ENCODE measurements at places on chromosomes 2 and 18. TPM values are rescaled to one million over a fixed set of nuclear protein-coding genes. Genes with fewer than 3 reads are reported as not detected.

- DNase-seq = no peak
These were observed 79.2 kb downstream of the LIMS1 start for GRCh38 chr2:108613261-108614042.

DNA sequence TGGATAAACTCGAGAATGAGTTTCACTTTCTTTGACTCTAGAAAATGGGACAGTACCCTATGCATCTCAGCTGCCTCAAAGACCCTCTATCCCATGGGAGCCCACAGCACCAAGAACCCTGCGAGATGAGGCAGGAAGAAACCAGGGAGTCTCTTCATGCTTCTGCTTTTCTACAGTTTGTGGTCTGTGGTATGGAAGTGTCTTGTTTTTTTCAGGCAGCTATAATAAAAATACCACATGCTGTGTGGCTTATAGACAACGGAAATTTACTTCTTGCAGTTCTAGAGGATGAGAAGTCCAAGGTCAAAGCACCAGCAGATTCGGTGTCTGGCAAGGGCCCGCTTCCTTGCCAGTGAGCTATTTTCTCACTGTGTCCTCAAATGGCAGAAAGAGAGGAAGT is 257.9 kb downstream of the SUCLG1 start:
- no peak for DNase-seq

- peak; percentile 82 for DNase-seq
These were observed 60.3 kb downstream of the CACNB4 start for GRCh38 chr2:152038441-152038958.

DNA sequence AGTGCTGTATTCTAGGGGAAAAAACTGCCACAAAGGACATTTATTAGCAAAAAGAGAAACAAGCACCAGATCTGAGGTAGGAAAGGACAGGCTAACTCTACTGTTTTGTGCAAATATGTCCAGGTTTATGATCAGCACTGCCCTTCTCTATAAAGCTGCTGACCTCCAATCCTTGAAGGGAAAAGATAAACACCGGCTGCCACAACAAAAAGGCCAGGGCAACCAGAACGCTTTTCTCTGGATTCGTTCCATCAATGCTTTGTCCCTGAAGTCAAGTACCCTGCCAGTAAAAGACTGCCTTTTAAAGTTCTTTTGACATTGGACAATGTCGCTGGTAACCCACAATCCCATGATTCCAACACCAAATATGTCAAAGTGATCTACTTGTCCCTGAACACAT is 21.0 kb downstream of the SMAD2 start:
- DNase-seq = no peak

DNA sequence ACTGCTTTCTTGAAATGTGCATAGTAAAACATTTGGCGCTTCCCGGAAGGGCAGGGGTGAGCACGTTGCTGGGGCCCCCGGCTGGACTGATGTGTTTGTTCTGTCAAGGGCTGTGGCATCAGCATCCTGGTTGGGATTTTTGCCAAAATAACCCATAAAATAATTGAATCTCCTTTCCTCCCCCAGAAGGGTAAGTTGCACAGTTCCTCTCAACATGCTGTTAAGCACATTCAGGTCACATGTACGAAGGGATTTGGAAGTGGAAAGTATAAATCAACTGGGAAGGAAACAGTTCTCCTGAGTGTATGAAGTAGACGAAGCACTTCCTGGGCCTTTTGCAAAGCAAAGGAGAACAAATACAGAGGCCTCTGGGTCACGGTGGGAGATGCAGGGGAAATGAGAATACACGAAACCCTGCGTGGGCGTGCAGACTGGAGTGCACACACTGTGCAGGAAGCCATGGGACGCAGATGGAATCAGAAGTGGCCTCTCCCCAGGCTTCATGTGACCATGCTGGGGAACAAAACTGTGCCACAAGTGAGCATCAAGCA is 183.9 kb downstream of the LPIN1 start:
- no peak for DNase-seq

- DNase-seq = no peak
These were observed 52.0 kb upstream of the TRIM43 start for GRCh38 chr2:95539836-95540235.

- DNase-seq = no peak
These were observed 762.7 kb upstream of the TMEFF2 start for GRCh38 chr2:192957425-192957824.

GRCh38 chr2:42795841-42796301 is 3.5 kb upstream of the HAAO start:
- no peak for DNase-seq

DNA sequence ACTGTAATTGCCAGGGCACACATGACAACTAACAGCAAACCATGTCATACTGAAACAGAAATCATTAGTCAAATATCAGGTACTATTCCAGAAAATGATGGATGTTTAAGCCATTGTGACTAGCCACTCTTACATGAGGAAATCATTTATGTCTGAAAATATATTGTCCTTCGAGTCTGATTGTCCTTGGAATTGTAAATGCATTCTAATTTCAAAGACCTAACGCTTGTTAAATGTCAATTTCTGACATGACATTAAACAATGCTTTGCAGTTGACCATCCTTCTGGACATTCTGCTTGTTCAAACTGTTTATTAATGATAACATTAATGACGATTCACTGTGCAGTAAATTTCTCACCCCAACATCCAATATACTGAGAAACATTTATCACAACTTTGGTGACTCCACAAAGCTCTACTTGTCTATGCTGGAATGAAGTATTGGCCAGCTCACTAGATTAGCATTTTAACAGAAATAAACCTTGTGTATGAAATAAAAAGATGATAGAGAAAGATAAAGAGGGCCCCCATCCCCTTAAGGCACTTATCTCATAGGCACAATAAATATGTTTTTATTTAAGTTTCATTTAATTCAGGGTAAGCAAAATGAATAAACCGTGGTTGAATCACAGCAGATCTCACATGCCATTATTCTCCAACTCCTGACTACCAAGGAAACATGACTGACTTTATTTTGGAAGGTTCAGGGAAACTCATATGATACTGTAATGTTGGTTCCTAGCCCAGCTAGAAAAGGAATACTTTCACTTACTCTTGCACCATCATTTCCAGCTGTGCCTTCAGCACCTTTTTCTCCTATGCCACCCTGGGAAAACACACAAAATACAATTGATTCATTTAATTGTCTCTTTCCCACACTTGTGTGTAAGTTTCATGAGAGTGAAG is 82.3 kb downstream of the COL3A1 start:
- DNase-seq = no peak

- DNase-seq = no peak
These were observed 24.9 kb upstream of the CD8A start for GRCh38 chr2:86815611-86816010.

DNA sequence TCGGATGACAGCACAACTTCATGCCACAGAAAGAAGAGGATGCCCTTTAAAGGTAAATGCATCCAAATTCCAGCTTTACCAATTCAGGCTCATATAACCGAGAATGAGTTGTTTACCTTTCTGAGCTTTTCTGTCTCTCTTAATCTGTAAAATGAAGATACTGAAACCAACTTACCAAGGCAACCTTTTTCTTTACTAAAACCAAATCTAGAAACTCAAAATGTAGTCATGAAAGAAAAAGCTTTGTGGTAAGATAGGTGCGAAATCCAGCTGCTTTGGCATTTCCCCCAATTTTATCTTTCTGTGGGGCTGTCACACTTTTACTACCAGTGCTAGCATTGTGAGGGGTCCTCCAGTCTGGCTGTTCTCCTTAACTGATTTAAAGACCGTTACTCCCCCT is 240.4 kb downstream of the IKZF2 start:
- DNase-seq = no peak

- no peak for DNase-seq
These were observed 349.7 kb upstream of the GALNT5 start for GRCh38 chr2:156907806-156908205.

- DNase-seq = no peak
These were observed 8.2 kb downstream of the BIN1 start for GRCh38 chr2:127098711-127099110.

DNA sequence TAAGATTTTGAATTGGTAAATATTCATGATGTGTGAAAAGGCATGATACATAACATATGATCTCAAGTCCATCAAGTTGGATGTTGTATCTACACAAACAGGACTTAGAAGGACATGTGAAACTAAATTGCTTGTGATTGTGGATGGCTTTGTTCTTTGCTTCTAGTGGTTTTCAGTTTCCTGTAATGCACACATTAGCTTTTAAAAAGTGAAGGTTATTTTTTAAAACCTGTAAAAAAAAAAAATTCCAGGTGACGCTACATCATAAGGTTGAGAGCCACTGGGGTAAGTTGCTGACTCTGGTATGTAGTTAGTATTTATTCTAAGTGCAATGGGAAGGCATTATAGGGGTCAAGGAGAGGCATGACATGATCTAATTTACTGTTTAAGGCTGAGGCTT is 48.4 kb upstream of the TMEM247 start:
- no peak for DNase-seq

DNA sequence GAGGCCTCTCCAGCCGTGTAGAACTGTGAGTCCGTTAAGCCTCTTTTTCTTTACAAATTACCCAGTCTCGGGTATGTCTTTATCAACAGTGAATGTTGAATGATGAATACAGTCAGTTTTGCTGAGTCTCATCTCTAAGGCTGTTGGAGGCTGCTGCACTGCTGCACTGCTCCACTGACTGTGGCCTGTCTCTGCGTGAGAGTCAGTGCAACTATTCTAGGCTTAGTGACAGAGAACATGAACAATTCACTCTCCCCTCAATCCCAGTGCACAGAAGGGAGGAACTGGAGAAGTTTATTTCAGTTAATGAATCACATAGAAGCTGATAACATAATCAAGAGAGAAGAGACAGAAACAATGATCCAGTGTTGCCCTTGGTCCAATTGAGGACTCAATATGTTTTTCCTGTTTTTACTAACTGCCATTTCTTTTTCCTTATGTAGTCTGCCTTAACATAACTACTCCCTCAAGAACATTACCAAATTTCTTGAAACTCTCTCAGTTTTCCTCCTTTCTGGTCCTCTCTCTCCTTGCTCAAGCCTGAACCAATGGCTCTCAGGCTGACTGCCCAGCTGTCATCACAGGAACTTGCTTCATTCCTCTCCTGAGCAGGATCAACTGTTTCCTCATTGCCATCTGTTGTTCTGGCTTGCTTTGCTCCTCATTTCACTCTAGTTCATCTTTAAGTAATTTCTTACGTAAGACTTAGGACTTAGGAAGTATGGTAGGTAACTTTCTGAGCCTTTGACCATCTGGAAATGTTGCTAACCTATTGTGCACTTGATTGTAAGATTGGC is 483.2 kb downstream of the METTL4 start:
- no peak for DNase-seq

GRCh38 chr2:237911363-237912017 is 52.1 kb downstream of the RAMP1 start:
- DNase-seq = peak; percentile 73

DNA sequence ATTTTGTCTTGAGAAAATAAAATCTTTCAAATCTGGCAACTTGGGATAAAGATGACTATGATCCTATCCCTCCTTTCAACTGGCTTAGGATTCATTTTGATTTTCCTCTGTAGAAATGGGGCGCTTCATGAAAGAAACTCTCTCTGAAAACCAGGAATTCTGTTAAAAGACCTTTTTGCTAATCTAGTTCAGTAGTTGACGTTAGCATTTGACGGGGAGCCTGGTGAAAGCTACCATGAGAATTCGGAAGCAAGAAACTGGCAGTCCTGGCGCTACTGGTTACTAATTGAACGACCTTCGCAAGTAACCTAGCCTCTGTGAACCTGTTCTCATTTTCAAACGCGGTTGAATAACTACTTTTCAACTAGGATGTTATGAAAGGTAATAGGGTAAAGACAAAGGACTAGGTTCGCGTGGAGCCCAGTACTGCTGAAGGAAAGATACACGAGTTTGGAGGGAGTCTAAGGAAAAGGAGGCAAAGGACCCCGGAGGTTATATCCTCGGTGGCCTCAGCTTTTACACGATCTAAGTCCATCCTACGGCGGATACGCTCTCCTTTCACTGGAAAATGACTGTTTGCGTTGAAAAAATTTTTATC is 604 bp upstream of the STK11IP start:
- DNase-seq = no peak

GRCh38 chr2:467543-467891 is 179.6 kb upstream of the ALKAL2 start:
- no peak for DNase-seq

GRCh38 chr2:144452169-144452988 is 67.5 kb downstream of the ZEB2 start:
- no peak for DNase-seq

- no peak for DNase-seq
These were observed 18.7 kb upstream of the COLEC12 start for GRCh38 chr18:519019-519879.

DNA sequence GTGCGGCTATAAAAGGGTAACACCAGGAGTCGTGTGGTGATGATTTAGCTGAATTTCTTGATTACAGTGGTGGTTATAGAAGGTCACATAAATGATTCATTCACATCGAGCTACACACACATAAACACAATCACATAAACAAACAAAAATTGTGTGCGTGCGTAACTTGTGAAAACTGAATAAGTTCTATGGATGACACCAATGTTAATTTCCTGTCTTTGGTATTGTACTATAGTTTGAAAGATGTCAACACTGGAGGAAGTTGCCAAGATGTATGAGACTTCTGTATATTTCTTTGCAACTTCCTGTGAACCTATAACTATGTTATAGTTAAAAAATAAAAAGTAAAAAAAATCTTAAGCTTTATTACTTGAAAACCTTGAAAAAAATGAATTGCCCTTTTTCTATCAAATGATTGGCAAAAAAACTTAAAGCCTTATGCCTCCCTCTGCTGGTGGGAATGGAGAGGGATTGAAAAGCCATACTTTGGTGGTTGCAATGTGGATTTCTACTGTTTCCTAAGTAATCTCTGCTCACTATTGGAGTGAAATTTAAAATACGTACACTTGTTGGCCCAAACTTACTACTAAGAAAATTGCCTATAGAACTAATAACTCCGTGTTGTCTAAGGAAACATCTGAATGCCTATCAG is 227.7 kb downstream of the RPIA start:
- DNase-seq = no peak

DNA sequence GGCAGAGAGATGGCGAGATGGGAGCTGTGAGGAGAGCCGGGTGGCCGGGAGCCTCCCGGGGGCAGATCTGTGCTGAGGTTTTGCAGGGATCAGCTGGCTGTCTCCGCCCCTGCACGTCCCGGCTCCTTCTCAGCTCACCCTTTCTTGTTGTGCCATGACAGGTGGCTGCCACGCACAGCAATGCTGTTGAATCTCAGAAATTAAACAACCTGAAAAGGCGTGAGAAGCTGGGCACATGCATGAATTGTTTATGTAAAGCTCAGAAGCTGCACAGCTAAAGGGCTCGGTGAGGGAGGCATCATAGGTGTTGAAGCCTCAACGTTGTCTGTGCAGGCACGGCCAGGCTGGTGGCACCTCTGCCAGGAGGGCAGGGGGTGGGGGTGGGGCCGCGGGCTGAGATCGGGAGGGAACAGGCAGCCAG is 858 bp upstream of the RTP5 start:
- DNase-seq = no peak

- no peak for DNase-seq
These were observed 87.8 kb downstream of the PDE11A start for GRCh38 chr2:177984749-177985148.

GRCh38 chr2:2389215-2389614 is 58.1 kb upstream of the MYT1L start:
- DNase-seq = no peak

- DNase-seq = no peak
These were observed 6.7 kb downstream of the COA5 start for GRCh38 chr2:98601532-98602132.

VSNL1 gene
- total RNA-seq = not detected

CRYGC gene
- total RNA-seq = not detected

NCKAP5 gene
- 2.0 TPM for total RNA-seq

ACMSD gene
- total RNA-seq = not detected

ZNF521 gene
- total RNA-seq = 44.5 TPM

CRYBA2 gene
- total RNA-seq = not detected

DNER gene
- total RNA-seq = 0.67 TPM

FBLN7 gene
- total RNA-seq = 14.6 TPM

RAD51AP2 gene
- total RNA-seq = not detected

SFT2D3 gene
- total RNA-seq = 4.7 TPM

GPC1 gene
- 83.1 TPM for total RNA-seq
